ENCODE measurements at places on chromosomes 1 and 21.

- H3K27me3 ChIP-seq: no peaks in the 10 kb centered on the region
- no peak overlapping the region for H3K27ac ChIP-seq
- DNase-seq: no peak
- H3K36me3 ChIP-seq: no peaks in the 10 kb centered on the region
- H3K4me1 ChIP-seq: no peaks in the 10 kb centered on the region
These were observed 78.6 kb downstream of the KCNN3 start for GRCh38 chr1:154791292-154792166.

DNA sequence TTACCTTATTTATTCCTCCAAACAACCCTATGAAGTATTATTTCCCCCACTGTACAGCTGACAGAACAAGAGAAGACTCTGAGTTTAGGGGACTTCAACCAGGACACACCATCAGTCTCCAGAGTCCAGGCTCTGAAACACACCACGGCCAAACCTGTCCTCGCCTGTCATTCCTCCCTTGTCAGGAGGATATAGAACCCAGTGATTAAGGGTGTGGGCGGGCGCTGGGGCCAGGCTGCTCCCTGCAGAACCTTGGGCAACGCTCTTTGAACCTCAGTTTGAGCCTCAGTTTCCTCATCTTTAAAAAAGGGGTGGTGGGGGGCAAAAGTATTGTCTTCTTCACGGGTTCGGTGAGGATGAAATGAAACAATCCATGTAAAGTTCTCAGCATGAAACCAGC lies 9.4 kb upstream of the CEP85 start:
- H3K27ac ChIP-seq: no peak overlapping the region
- no peaks in the 10 kb centered on the region for H3K4me1 ChIP-seq
- no peaks in the 10 kb centered on the region for H3K27me3 ChIP-seq
- H3K36me3 ChIP-seq: no peaks in the 10 kb centered on the region
- no peak for DNase-seq

DNA sequence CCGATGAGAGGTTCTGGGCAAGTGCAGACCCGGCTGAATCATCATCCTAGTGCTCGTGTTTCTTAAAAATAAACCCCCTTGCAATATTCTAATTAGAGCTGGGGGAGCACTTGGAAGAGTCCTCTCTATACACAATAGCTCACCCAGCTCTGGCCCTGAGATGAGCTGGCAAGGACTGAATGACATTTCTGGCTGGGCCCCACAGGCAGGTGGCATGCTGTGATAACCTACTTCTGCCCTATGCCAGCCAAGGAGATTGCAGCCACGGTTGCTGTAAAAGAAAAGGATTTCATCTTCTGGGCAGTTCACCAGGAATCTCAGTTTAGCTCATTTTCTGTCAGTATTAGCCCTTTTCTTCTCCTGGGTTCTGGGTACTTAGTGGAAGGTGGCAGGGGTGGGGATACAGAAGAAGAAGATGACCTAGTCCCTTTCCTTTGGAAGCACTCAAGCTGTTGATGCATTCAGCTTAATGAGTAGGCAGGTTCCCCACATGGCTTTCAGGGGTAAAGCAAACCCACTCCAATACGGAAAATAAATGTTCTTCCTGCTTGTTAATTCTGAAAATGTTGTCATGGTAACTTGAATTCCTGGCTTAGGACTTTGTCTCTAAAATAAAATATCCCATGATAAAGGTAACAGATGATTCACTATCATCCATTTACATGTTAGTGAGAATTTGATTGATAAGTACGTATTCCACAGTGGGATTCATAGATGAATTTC lies 32.2 kb downstream of the VASH2 start:
- H3K36me3 ChIP-seq: no peaks in the 10 kb centered on the region
- no peaks in the 10 kb centered on the region for H3K27me3 ChIP-seq
- no peaks in the 10 kb centered on the region for H3K4me1 ChIP-seq
- H3K4me3 ChIP-seq: no peak overlapping the region
- H3K27ac ChIP-seq: no peak overlapping the region
- DNase-seq: no peak

DNA sequence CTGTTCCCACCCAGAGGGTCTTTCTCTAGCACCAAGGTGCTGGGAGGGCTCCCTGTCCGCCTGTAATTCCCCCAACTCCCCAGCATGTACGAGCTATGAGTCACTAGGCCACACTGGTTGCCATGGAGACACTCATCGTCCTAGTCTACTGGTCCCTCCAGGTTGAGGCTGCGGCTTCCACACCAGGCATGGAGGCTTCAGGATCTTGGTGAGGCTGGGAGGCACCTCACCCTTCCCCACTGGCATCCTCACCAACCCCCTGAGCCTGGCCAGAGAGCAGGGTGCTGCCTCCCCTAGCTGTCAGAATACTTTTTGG lies 75.6 kb upstream of the KAZN start:
- H3K27me3 ChIP-seq: no peaks in the 10 kb centered on the region
- no peaks in the 10 kb centered on the region for H3K4me1 ChIP-seq
- no peak for DNase-seq
- H3K4me3 ChIP-seq: no peak overlapping the region
- no peak overlapping the region for H3K27ac ChIP-seq
- no peaks in the 10 kb centered on the region for H3K36me3 ChIP-seq

DNA sequence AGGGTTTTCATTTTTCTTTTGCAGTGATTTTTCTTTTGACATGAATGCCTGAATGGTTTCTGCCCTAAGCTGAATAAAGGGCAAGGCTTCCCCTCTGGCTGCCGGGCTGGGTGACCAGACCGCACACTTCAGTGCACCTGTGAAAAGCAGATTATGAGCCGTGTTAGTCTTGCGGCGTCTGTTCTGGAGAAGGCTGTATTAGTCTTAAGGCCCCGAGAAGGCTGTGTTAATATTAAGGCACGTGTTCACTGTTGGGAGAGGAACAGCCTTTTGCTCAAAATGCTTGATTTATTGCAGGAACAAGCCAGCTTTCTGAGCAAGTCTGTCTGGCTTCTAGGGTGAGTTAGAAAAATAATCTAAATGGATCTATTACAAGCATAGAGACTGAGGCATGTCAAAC lies 54.7 kb upstream of the DNAH14 start:
- H3K4me1 ChIP-seq: peaks cover 44% of the 10 kb centered on the region
- no peak overlapping the region for H3K27ac ChIP-seq
- no peaks in the 10 kb centered on the region for H3K36me3 ChIP-seq

DNA sequence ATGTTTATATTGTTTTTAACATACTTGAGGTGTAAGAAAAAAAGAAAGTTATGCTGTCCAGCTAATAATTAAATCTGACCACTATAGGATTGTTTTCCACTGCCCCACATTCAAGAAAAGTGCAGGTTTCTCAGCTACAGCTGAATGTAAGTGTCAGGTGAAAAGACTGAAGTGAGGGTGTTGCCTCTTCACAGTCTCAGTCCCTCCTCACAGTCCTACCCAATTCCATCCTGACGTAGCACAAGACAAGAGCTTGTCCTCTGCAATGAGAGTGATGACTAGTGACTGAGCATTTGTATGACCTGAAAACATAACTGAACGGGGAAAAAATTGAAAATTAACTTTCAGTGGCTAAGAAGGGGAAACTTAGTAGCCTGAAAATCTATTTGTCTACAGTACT lies 1039.5 kb downstream of the ADGRL2 start:
- H3K36me3 ChIP-seq: no peaks in the 10 kb centered on the region
- H3K4me3 ChIP-seq: no peak overlapping the region
- H3K27ac ChIP-seq: no peak overlapping the region
- no peaks in the 10 kb centered on the region for H3K27me3 ChIP-seq

- H3K4me3 ChIP-seq: no peak overlapping the region
- H3K36me3 ChIP-seq: no peaks in the 10 kb centered on the region
- no peak for DNase-seq
- no peak overlapping the region for H3K27ac ChIP-seq
- H3K4me1 ChIP-seq: no peaks in the 10 kb centered on the region
- no peaks in the 10 kb centered on the region for H3K27me3 ChIP-seq
These were observed 12.8 kb downstream of the CADM3 start for GRCh38 chr1:159184201-159184600.

GRCh38 chr1:211309617-211310016 lies 17.0 kb upstream of the TRAF5 start:
- no peaks in the 10 kb centered on the region for H3K36me3 ChIP-seq
- H3K4me3 ChIP-seq: no peak overlapping the region
- H3K4me1 ChIP-seq: no peaks in the 10 kb centered on the region

- H3K27me3 ChIP-seq: no peaks in the 10 kb centered on the region
- peaks cover 15% of the 10 kb centered on the region for H3K4me1 ChIP-seq
- DNase-seq: no peak
These were observed 6.0 kb downstream of the FOXO6 start for GRCh38 chr1:41367288-41367642.

- 0 out of 2 replicates have a peak, but pooled peaks cover 2% of the 10 kb centered on the region for H3K36me3 ChIP-seq
- no peak for DNase-seq
- H3K4me3 ChIP-seq: no peak overlapping the region
- H3K27ac ChIP-seq: no peak overlapping the region
- H3K27me3 ChIP-seq: no peaks in the 10 kb centered on the region
These were observed 6.9 kb downstream of the DMAP1 start for GRCh38 chr1:44220001-44220751.

- H3K4me1 ChIP-seq: peaks cover 23% of the 10 kb centered on the region
- peak; percentile 19 for DNase-seq
- H3K27me3 ChIP-seq: no peaks in the 10 kb centered on the region
These were observed 229.7 kb upstream of the CACYBP start for GRCh38 chr1:174769961-174770549.

DNA sequence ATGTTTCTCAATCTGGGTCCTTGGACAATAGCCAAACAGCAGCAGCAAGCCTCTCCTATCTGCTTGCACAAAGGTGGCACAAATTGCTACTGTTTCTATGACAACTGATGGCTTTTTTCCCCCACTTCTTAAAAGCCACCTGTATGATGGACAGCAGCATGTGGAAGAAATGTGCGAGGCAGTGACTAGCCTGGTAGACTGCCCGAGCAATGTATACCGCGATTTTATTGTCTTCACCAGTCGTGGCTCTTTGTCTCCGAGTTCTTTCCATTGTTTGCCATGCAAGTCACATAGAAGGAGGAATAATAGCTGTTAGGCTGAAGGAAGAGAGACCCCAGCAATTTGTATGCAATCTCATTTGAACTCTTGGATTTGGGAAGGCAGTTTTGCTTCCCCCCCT lies 79.4 kb downstream of the S1PR1 start:
- H3K36me3 ChIP-seq: no peaks in the 10 kb centered on the region
- no peaks in the 10 kb centered on the region for H3K4me1 ChIP-seq
- no peak overlapping the region for H3K27ac ChIP-seq
- no peaks in the 10 kb centered on the region for H3K27me3 ChIP-seq

DNA sequence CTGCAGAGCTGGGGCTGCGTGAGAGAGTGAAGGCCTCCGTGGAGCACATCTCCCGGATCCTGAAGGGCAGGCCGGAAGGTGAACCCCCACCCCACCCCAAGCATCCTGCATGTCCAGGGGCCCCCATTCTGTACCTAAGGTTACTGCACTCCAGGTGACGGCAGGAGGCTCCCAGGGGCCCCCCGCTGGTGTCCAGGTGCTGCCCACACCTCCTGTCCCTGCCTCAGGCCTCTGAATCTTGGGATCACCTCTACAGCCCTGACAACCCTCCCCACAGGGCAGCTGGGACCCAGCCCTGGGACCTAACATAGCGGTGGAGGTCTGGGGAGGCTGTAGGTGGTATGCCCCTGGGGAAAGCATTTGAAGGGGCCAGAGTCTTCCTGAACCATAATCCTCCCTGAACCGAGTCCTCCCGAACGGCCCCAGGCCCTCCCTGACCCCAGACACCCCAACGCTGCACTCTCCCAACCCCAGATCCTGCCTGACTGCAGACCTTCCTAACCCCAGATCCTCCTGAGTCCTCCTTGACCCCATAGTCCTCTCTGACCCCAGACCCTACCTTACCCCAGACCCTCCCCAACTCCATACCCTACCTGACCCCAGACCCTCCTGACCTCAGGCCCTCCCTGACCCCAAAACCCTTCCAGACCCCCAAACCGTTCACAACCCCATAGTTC lies 33.5 kb downstream of the TRIM11 start:
- H3K4me1 ChIP-seq: peaks cover 12% of the 10 kb centered on the region
- H3K36me3 ChIP-seq: no peaks in the 10 kb centered on the region

DNA sequence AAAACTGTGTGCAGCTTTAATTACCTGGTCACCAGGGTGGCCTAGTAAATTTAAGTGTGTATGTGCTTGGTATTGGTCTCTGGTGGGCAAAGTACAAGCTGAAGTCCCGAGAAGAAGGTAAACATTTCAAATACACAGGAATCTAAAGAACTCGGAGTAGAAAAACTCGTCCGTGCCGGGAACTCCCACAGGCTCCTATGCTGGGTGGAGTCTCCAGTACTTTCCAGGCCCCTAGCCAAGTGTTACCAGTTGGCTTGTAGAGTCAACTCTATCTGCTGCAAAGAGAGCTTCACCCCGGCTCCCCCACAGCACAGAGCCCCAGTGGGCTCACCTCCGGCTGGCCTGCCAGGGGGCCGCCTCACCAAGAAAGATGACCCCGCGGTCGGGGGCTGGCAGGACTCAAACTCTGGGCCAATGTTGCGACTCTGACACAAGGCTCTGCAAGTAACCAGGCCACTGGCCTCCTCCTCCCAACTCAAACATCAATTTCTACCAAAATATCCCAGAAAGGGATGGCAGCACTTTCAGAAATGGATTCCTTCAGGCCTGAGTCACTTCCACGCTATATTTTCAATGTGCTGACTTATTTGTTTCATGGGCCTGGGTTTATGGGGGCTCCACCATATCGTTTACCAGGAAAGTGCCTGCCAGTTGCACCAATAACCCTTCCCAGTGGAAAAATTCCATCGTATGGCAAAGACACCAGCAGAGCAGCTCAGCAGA lies 73.9 kb downstream of the SLC66A1 start:
- peak; percentile 74 for DNase-seq
- H3K4me1 ChIP-seq: peaks cover 45% of the 10 kb centered on the region
- peak overlapping the region; percentile 90 for H3K27ac ChIP-seq
- H3K27me3 ChIP-seq: no peaks in the 10 kb centered on the region
- no peak overlapping the region for H3K4me3 ChIP-seq

GRCh38 chr1:220093361-220094015 lies 444 bp upstream of the IARS2 start:
- H3K36me3 ChIP-seq: peaks cover 2% of the 10 kb centered on the region
- no peaks in the 10 kb centered on the region for H3K27me3 ChIP-seq
- DNase-seq: no peak
- 0 out of 2 replicates have a peak, but pooled peaks cover 5% of the 10 kb centered on the region for H3K4me1 ChIP-seq
- no peak overlapping the region for H3K27ac ChIP-seq

DNA sequence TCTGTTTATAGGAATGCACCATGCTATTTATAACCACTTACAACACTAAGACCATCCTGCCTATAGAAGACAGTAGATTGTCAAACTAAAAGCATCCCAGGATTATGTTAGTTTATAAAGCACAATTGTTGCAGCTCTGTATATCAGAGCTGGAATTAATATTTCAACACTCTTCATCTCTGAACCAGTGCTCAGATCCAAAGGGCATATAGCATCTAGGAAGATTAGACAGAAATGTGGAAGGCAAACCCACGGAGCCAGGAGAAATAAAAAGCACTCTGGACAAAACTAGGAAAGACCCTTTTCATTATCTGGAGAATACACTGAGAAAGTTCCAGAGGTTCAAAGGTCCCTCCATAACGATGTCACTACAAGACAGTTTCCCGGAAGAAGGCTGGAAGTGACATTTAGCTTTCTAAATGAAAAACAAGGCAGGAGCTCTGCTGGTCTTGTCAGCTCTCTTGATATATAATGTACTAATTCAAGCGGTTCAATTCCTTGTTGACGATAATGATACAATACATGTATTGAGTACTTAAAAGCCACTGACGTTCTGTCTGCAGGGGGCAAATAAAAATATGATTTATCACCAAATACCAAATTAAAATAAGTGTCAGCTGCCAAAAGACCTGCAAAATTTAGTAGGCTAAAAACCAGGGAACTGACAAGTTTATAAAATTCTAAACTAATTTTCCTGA lies 91.8 kb upstream of the BCL10 start:
- no peaks in the 10 kb centered on the region for H3K27me3 ChIP-seq
- H3K4me1 ChIP-seq: no peaks in the 10 kb centered on the region
- H3K36me3 ChIP-seq: no peaks in the 10 kb centered on the region
- no peak overlapping the region for H3K27ac ChIP-seq
- no peak overlapping the region for H3K4me3 ChIP-seq
- no peak for DNase-seq

Data from Caco-2 (cell line).